ENCODE measurements at places on chromosomes 1 and 21.
A peak's percentile ranks its signal among the peaks of the same experiment; 100 is the strongest.

DNA sequence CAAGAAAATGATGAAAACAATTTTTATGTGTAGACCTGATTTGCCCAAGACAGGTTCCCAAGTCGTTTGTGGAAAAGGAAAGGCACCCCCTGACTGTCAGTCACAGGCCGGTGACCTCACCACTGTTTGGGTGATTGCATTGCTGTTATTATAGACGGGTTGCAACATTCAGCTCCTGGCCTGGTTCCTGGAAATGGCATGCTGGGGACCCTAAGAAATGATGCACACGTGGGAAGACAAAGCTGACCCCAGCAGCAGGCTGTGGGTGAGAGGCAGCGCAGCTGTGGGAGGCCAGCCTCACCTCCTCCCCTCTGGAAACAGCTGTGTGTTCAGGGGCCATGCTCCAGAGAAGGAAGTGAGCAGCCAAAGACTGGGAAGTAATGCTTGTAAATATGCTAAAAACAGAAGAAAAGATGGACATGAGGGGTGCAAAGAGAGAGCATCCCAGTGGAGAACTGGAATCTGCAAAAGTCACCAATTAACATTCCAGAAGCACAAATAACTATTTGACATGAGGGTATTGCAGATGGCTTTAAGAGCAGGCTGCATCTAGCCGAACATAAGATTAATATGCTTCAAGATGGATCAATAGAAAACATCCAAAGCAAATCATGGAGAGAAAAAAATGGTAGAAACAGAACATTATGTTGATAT, 23.4 kb upstream of the ABCG1 start:
- DNase-seq = peak; percentile 30

DNA sequence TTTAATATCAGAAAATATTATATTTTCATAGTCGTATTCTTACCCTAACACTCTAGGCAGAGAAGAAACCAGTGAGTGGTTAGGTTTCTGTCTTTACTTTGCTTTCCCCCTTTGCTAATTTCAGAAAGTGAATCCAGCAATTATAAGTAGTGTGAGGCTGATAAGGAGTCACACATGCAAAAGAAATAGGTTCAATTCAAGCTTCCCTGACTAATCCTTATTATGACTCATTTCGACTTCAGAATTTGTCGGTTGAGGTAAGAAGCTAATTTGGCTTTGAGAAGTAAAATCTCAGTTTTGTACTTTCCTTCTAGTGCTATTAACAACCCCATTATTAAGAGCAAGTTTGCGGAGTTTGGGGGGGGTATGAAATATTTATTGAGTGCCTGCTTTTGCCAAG, 22.4 kb downstream of the ESRRG start:
- DNase-seq = no peak

- no peak for DNase-seq
Measured at GRCh38 chr1:184748740-184749139, 5.9 kb downstream of the EDEM3 start.

DNA sequence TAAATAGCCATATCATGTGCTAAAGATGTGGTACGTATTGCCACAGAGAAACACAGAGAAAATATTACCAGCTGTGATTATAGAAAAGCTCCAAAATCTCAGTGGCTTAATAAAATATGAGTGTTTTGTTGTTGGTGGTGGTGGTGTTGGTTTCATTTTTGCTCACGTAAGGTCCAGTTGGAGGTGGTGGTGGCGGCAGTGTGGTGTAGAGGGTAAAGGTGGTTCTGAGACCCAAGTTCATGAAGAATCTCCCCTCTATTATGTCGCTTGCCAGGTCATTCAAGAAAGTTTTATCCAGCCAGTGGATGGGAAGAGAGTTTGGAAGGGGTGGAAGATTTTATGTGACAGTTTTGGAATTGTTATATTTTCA, 217.6 kb upstream of the SAMSN1 start:
- DNase-seq = no peak

DNA sequence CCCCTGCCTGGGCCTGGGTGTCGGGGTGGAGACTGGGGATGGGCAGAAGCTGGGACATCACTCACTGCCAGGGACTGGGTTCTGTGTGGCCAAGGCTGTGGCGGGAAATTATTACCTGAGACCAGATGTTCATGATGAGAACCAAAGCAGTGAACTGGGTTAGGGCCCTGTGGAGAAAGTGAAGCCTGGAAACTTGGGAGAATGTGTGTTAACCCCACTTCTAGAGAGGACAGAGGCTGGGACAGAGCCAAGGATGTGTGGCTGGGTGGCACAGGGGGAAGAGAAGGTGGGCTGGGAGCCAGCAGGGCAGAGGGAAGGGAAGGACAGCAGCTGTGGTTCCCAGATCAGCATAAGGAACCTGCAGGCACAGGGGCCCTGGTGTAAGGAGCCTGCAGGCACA, 31.3 kb downstream of the CNIH3 start:
- DNase-seq = no peak

DNA sequence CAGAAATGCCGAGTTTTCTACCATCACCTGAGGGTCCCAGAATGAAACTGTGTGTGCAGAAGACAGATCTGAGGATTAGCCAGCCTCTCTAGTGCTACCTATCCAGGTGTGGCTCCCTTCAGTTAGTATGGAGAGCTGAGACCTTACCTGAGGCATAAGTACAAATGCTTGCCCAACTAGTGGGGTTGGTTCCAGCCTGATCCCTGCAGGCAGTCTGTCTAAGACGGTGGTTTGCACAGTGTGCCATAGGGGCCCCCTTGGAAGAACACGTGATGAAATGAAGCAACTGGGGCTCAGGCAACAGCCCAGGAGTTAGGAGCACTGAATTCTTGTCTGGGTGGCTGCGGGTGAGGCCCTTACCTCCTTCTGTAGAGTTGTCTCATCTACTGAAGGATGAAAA, 15.6 kb downstream of the S100A7A start:
- no peak for DNase-seq

DNA sequence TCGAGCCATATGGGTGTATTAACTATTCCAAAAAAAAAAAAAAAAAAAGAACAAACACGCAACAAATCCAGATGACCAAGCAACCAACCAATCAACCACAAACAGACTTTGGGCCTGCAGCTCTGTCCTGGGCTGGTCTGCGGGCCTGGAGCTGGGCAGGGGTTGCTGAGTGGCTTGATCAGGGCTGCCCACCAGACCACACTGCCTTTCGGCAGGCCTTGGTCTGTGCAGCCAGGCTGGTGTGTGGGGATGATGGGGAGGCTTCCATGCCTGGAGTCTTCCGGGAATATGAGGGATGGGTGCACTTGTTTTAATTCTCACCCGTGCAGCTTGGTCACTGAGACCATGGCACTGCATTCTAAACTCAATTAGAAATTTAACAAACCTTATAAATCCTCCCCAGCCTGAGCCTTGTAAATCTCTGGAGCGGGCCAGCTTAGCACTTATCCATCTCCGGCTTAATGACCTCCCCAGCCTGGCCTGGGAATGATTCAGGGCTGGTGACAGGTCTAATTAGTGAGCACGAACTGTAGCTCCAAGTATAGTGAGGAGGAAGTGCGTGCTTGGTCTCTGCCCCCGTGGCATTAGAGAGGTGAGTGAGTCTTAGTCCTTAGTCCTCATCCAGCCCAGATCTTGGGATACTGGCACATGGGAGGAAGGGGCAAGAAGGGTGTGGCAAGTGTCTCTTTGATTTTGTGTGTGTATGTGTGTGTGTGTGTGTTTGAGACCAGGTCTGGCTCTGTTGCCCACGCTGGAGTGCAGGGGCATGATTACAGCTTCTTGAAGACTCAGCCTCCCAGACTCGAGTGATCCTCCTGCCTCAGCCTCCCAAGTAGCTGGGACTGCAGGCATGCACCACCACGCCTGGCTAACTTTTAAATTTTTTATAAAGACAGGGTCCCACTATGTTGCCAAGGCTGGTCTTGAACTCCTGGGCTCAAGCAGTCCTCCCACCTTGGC, 74.6 kb upstream of the CSF3R start:
- DNase-seq = no peak

- DNase-seq = no peak
Measured at GRCh38 chr1:54465351-54465811, 59.2 kb upstream of the SSBP3 start.

DNA sequence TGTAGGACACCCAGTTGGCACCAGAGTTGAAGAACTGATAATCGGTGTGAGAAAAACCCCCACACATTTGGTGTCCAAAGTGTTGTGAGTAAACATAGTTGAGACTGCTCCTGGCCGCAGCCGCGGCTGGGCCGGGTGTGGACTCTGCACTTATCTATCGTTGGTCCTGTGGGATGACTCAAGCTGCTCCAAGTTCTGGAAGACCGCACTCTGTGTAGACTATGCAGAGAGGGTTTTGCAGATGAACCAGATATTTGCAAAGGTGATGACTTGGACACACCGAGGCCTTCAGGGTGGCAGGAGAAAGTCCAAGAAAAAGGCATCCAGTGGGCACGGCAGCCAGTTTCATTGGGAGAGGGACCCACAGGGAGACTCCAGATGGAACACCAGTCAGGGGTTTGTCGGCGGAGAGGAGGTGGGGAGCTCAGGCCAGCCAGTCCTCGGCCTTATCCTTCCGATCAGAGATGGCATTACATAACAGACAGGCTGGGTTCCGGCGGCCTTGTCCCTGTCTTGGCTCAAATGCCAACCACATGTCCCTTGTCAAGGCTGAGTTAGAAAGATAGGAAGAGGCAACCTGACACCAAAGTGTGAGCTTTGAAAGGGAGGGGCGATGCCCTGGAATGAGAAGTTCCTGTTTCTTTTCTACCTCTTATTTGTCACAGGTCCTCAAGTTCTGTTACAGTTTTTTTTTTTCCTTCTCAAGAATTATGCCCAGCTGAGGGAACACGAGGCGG, 21.1 kb downstream of the C2CD2 start:
- no peak for DNase-seq

DNA sequence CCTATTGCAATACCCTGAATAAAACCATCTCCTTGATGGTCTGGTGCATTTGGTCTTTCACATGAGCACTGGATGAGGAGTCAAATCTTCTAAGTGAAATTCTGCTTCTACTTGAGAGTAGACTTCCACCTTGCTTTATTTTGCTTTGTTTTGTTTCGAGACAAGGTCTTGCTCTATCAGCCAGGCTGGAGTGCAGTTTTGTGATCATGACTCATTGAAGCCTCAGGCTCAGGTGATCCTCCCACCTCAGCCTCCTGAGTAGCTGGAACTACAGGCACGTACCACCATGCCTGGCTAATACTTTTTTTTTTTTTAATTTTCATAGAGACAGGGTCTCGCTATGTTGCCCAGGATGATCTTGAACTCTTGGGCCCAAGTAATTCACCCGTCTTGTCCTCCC, 65.8 kb upstream of the F3 start:
- no peak for DNase-seq

DNA sequence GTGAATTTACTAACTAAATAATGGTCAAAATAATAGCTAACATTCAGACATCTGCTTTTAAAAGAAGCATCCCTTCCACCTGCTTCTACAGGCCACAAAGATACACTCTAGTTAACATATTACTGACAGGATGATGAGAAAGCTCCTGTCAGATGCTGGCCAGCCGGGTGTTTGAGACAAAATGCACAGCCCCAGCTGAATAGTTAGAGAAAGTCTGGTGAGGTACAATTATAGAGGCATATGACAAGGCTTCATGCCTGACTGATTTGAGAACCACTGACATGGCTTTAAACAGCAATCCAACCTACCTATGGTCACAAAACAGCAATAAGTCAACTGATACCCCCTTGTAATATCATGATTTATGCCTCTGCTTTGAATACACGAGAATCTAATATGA, 137.0 kb downstream of the DENND1B start:
- DNase-seq = no peak

GRCh38 chr1:219563568-219563967, 49.3 kb downstream of the ZC3H11B start:
- no peak for DNase-seq

GRCh38 chr1:46549697-46550681, 1.5 kb downstream of the KNCN start:
- no peak for DNase-seq

DNA sequence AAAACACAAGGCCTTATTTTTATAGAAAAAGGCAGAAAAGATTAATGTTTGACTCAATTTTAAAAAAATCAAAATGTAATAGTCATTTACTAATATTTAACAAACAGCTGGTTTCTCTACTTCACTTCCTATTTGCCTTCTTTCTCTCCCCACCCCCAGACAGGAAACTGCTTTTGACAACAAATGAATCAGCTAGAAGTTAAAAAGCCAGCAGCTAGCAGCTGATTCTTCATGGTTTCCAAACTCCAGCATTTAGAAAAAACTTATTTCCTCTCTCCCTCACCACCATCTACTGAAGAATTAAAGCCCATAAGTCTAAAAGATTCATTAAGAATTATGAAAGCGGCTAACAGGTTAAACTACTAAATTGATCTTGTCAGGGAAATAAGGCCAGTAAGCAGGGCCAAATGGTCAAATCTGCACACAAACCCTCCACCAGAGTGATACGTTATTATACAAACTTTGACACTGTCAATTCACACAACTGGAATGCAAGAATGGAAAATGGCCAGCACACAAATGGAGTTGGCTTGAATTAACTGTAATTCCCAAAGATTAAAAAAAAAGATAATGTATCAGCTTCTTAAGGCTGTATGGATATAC, 4.0 kb downstream of the WDR26 start:
- DNase-seq = no peak

- DNase-seq = no peak
Measured at GRCh38 chr1:43879996-43880395, 53.6 kb upstream of the ARTN start.

- DNase-seq = no peak
Measured at GRCh38 chr1:52751589-52752483, 25.6 kb downstream of the ZYG11B start.

GRCh38 chr1:72097851-72098570, 184.3 kb downstream of the NEGR1 start:
- DNase-seq = no peak

GRCh38 chr1:188244681-188245080, 1415.9 kb downstream of the PLA2G4A start:
- DNase-seq = no peak
